ENCODE measurements at places on chromosomes 3 and 15.

DNA sequence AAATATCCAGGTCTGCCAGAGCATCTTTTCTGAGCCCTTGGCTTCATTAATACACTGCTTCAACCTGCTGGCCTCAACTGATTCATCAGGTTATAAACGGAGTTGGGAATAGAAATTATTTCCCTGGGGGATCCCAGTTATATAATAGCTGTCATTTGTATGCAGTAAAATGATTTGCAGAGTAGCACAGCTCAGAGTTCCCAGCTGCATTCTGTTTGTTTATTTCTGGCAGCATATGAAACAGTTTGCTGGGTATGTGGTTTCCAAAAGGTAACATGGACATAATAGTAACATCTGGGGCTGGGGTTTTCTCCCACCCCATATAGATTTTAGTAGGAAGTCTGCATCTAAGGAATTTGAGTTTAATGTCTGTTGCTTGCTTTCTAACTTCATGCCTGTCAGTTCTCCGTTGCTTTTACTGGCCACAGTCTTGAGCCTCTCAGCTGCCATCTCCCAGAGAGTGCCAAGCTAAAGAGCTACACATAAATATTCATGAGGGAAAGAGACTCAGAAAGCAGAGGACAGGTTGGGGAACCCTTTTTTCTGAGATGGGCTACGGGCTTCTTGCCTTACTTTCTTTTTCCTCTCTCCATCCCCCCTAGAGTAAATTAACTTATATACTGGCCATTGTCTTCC is 124.6 kb downstream of the TMEM108 start:
- no peak for DNase-seq

DNA sequence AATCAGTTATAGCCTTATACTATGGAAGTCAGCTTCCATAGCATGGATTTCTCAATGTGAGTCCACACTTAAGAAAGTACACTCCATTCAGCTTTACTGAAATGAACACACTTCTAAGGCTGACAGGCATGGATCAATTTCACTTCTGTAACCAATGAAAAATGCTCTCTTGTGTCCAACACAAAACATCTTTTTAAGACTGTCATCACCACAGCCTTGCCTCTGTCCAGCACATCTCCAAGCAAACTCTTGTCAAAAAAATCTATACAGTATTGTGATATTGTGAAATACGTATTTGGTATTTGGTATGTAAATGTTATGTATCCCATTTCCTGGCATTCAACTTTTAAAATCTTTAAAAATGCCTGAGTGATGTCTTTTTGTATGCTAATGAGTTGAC is 208.7 kb downstream of the RAP2B start:
- no peak for DNase-seq

GRCh38 chr3:43015572-43015971 is 36.5 kb downstream of the GASK1A start:
- DNase-seq = peak; percentile 17

GRCh38 chr15:70788114-70789049 is 25.0 kb upstream of the UACA start:
- no peak for DNase-seq

DNA sequence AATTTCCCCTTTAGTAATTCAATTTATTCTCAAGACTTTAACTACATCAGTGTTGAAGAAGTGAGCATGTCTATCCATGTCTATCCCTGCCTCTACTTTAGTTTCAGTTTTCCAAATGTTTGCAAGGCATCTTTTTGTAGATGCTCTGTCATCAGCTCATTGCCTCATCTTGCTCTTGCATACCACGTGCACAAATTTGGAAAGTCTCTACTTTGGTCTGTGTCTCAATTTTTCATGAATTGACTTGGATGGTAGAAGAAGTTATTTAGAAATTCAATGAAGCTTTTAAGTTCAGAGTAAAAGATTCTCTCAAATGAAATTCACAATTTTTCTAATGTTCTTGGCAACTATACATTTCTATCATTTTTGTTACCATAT is 55.3 kb downstream of the CLDN1 start:
- DNase-seq = no peak

GRCh38 chr3:44825264-44825925 is 36.3 kb upstream of the TMEM42 start:
- no peak for DNase-seq

GRCh38 chr3:124207873-124208485 is 216.1 kb upstream of the ROPN1 start:
- DNase-seq = no peak

GRCh38 chr3:151468284-151468917 is 7.5 kb upstream of the IGSF10 start:
- DNase-seq = peak; percentile 42

GRCh38 chr15:67064607-67065530 is 533 bp upstream of the SMAD3 start:
- DNase-seq = no peak

DNA sequence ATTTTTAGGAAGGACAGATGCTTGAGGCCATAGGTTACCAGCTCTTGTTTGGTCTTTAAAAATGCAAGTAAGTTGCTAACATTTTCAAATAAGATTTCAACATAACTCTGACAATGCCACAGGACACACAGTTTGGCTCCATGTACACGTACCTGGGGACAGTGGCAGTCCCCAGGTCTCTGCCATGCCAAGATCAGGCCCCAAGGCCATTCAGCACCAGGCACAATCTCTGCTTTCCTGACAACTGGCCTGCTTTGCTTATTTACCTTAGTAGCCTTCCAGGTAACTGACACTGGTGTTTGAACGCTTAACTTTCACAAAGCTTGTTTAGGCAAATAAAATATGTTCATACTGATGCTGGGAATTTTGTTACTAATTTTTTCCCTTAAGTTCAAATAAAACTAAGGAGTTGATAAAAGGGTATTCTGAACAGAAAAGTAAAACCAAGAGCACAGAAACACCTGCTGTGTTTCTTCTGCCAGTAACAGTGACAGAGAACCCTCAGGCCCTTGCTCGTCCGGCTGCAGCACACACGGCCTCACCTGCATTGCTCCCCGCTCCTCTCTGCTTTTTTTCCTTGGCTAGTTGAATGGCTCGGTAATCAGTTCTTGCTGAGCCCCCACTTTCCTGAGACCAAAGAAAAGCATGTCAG is 16.5 kb downstream of the ZXDC start:
- no peak for DNase-seq

DNA sequence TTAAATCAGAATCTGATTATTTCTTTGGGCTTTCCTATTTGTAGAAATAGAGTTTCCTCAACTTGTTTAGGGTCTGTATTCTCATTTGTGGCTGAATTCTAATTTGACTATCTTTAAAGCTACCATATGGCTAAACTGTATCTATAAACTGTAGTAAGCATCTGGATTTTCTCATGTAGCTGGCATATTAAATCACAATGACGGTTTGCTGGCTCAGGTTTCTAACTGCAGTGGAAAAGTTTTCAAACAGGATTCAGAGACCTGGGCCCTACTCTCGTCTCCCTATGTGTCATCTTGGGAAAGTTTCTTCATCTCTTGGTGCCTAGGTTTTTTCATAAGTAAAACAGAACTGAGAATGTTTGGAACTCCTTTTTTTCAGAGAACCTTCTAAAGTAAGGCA is 68.3 kb downstream of the GALK2 start:
- DNase-seq = no peak

- DNase-seq = no peak
Measured at GRCh38 chr3:126538316-126538715, 14.4 kb downstream of the CHST13 start.

GRCh38 chr3:44842376-44842775 is 19.3 kb upstream of the TMEM42 start:
- DNase-seq = no peak

DNA sequence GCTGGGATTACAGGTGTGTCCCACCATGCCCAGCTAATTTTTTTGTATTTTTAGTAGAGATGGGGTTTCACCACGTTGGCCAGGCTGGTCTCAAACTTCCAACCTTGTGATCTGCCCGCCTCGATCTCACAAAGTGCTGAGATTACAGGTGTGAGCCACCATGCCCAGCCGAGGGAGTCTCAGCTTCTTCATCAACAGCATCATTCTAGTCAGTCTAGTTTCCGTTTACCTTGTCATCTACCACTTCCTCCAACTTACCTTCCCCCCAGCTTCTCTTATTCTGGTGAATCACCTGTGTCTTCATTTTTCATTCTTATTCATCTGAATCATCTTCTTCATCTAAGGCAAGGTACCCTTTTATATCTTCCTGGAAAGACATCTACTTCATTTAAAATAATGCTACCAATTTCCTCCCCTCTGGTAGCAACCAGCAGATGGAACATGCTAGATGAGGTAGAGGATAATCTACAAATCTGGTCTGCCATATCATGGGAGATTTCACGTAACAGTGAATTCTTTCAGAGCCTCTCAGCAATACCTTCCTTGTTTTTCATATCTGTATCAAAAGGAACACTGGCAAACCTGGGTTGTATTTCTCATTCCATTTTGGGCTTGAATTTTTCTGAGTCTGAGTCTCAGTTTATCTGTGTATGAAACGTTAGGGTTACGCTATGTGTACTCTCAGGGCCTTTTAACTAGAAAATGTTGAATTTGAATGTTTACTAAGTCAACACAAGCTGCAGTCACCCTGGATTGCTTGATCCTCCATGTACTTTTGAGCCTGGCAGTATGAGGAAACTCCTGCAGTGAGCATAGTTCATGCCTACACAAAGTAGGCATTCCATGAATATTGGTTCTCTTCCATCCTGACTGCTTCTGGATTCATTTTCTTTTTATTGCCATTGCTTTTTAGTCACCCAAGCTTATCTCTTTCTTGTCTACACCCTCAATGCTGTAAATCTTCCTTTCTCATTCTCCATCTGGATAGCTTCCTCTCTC is 16.8 kb downstream of the LPP start:
- no peak for DNase-seq

DNA sequence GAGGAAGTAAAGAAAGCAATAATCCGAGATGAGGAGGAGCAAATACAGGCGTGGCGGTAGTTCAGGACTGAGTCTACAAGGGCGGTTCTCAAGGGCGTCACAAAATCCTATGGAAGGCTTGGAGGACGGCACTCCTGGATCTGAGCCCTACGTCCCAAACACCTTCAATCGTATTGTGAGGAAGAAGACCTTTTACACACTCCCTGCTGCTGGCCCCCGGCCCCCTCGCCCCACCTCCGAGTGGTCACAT is 747 bp downstream of the PLD1 start:
- DNase-seq = no peak

GRCh38 chr15:100712226-100712625 is 109.8 kb downstream of the ASB7 start:
- DNase-seq = no peak

Measured in effector memory CD8-positive, alpha-beta T cell (primary cell).